ENCODE measurements at places on chromosomes 12 and 14.

DNA sequence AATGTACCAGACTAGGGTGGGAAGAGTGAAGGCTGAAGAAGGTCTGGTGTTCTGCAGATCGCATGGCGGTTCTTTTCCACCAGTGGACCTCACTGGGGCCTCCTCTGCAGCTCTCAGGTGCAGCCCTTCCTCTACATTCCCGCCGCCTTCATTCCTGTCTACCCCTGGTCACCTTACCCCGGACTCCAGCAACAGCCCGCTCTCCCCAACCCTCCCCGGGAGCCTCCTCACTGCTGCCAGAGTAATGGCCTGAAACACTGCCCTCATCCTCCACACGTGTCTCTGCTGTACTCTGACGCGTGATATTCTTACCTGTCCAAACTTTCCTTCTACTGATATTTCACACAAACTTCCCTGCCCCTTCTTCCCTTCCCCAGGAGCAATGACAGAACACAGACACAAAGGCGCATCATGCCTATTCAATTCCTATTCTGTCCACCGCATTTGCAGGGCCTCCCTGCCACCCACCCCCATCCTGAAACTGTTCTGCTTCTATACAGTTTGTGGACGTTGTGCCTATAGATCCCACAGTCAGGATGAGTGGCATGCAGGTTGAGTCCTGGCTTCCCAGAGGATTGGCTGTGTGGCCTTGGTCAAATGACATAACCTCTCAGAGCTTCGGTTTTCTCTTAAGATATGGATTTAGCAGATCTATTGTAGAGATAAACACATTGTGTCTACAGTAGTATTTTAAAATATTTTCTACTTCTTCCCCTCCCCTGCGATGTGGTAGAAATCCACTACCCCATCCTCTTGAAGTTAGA, 1.7 kb upstream of the NUAK1 start:
- DNase-seq = no peak

DNA sequence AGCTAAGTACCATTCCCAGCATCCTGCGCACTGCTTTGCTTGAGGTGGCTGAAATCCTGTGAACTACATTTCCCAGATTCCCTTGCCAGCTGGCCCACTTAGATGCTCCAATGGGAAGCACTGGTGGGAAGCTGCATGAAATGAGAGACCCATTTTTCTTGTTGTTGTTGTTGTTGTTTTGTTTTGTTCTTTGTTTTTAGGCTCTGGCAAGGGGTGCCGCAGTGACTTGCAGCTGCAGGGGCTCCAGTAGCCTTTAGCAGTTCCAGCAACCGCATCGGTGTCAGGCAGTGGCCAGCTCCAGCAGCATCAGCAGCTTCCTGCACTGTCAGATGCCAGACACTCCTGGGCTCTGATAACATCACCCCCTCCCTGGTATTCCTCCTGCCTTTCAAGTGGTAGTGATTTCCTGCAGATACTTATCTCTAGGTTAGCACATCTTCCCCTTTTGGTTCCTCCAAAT, 8.8 kb upstream of the EGLN3 start:
- DNase-seq = no peak

- DNase-seq = peak; percentile 51
These were observed 12.2 kb downstream of the AGAP2 start for GRCh38 chr12:57726151-57726883.

DNA sequence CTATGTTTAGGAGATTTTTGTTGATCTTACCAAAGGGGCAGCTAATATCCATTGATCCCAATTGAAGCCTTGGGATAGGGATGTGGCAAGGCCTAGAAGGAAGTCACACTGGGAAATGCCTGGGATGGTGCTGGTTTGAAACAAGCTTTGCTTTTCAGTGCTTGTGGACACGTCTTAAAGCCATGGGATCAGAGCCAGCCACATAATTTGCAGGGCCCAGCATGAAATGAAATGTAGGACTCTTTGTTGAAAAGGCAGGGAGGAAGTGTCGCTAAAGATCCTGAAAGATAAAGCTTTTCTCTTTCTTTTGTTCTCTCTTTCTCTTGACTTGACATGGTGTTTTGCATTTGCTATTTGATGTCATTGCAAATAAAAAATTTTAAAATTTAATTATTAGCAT, 5.0 kb downstream of the TTC9 start:
- no peak for DNase-seq
